Activated CD4-positive, alpha-beta memory T cell treated with anti-CD3 and anti-CD28 coated beads, Interleukin-2, amount 10 ng/mL, durations not matched to agents 7 days and 5 days (primary cell): ENCODE measurements at places on chromosomes 3 and 15. TPM values are rescaled to one million over a fixed set of nuclear protein-coding genes. Genes with fewer than 3 reads are reported as not detected.
A peak's percentile ranks its signal among the peaks of the same experiment; 100 is the strongest.

Gene NMD3
- total RNA-seq = 46.6 TPM

DNA sequence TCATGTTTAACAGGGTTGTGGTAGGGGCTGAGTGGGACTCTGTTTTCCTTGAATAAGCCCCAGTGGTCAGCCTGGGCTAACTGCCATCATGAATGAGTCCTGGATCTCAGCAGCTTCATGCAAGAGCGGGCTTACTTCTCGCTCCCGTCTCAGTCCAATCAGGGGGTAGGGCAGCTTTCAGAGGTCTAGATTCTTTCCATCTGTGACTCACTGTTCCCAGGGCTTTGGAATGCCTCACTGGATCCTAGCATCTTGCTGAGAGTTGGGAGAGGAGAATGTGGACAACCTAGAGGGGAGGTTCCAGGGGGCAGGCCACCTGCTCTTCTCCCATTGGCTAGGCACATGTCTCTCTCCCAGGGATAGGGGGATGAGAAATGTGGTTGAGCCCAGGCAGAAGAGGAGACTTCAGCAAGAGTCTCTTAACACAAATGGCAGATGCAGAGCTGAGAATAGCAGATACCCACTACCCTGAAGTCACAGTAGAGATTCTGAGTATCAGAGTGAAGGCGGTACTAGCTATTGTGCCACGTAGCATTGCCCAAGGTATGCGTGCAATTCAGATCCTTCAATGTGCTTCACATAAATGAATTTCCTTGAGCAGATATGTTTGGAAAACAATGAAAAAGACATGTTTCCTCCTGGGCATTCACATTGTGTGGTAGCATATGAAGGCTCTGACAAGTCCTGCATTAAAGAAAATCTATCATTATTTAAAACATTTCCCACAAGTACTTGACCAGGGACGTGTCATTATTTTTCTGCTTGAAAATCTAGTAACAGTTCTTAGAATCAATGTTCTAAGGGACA is 257.7 kb upstream of the PROK2 start:
- no peak for DNase-seq

DNA sequence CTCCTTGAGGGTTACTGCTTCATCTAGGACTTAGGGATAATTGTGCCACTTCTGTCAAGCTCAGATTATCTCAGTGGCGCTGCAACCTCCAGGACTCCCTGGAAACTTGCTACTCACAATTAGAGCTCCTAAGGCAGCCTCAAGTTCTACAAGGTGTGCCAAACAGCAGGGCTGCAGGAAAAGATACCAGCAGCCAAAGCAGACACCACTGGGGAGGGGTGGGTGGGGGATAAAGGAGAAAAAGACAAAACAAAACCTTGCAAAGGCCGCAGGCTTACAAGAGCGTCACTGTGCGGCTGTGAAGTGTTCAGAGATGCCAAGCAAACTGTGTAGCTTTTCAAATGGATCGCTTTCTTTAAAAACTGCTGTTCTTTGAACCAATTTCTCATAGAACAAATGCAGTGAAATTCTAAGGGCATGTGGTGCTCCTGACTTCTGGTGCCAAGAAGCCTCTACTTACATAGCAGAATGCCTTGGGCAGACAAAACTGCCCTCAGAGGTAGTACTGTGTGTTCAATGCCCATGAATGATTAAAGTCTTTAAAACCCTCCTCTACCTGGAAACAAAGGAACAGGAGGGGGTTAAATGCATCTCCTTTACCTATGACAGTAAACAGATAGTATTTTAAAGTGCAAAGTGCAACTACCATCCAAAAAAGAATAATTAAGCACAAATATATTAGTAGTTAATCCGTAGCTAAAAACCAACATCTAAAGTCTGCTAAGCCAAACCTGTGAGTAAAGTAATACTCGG is 353.4 kb downstream of the FOXP1 start:
- no peak for DNase-seq

DNA sequence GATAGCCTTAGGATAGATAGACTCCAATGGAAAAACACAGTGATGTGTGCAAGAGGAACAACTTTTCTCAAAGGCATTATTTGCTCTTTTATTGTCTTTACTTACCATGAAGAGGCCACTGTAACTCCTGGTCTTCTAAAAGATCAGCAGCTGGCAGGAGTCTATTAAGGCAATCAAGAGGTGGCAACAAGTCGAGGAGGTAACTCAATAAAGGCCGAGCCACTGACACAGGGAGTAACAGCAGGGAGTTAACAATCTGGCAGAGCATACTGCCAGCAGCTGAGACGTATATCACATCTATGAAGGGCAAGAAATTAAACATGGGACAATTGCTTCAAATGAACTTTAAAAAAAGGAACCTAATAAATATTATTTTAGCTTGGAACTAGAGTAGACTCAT is 106.2 kb downstream of the HERC1 start:
- no peak for DNase-seq

GRCh38 chr3:38315488-38316230 is 30.9 kb upstream of the XYLB start:
- no peak for DNase-seq

DNA sequence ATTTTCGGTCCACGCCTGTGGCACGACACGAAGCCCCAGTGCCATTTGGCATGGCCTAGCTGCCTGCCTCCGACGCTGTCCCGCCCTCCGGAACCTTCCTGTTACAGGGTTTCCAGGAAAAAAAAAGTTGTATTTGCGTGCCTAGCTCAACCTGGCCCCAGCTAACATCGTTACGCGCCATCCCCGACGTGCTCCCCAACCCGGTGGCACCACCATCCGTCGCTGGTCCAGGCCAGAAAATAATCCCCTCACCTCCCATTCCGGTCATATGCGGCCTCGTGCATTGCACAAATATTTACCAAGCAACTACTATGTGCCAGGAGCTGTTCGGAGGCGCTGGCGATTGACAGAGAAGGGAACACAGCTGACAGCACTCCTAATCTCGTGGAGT is 1.4 kb upstream of the CYP1A1 start:
- DNase-seq = peak; percentile 42

- DNase-seq = no peak
Measured at GRCh38 chr3:61493339-61493738, 68.0 kb upstream of the PTPRG start.

- peak; percentile 64 for DNase-seq
Measured at GRCh38 chr15:59622289-59622688, 10.7 kb downstream of the GCNT3 start.

DNA sequence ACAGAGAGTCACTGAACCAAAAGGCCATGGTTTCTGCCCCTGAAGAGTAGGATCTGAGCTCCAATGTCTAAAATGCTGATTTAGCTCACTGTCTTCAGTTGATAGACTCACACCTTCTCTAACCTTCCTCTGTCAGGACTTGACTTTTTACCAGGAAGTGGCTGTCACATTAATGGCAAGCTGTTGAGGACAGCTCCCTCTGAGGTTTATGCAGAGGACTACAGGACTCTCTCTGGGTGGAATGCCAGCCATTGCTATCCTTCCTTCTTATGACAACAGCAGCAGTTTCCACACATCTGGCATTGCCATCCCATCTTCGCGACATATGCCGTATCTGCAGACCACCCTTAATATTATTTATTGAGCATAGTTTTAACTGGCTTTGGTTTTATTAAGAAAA is 103.8 kb upstream of the PRICKLE2 start:
- no peak for DNase-seq

- DNase-seq = no peak
Measured at GRCh38 chr15:71194286-71194685, 79.0 kb downstream of the THSD4 start.

- DNase-seq = no peak
Measured at GRCh38 chr3:47912006-47912504, 104.2 kb downstream of the MAP4 start.
